ENCODE measurements at places on chromosomes 12 and 14. TPM values are rescaled to one million over a fixed set of nuclear protein-coding genes. Genes with fewer than 3 reads are reported as not detected.

KRT74 gene
- not detected for total RNA-seq

SUPT16H gene
- total RNA-seq = 50.9 TPM

SETD1B gene
- total RNA-seq = 7.1 TPM

ZNF219 gene
- 39.1 TPM for total RNA-seq

SOX5 gene
- 1.5 TPM for total RNA-seq

HOXC6 gene
- 0.70 TPM for total RNA-seq

IL26 gene
- total RNA-seq = not detected

GPR137C gene
- 2.1 TPM for total RNA-seq

CFAP54 gene
- total RNA-seq = 7.5 TPM

POU6F1 gene
- total RNA-seq = 13.2 TPM

RITA1 gene
- total RNA-seq = 24.3 TPM

SSPN gene
- 1.7 TPM for total RNA-seq

DCN gene
- 16.2 TPM for total RNA-seq

TAS2R19 gene
- total RNA-seq = 6.9 TPM

CCDC175 gene
- total RNA-seq = not detected
